Heart left ventricle (tissue), 16 donors: ENCODE measurements at places on chromosomes 11 and 22.

GRCh38 chr11:128894685-128895084 is 3.5 kb downstream of the KCNJ5 start:
- peaks cover 53% of the 10 kb centered on the region for H3K4me1 ChIP-seq
- peak; percentile 86 for DNase-seq
- no peaks in the 10 kb centered on the region for H3K36me3 ChIP-seq
- no peaks in the 10 kb centered on the region for H3K27me3 ChIP-seq
- peak overlapping the region; percentile 66 for H3K27ac ChIP-seq

- peak overlapping the region; percentile 62 for H3K4me3 ChIP-seq
- H3K4me1 ChIP-seq, result peaks cover 16% of the 10 kb centered on the region
- H3K27me3 ChIP-seq, result no peaks in the 10 kb centered on the region
- no peak overlapping the region for H3K27ac ChIP-seq
- H3K36me3 ChIP-seq, result no peaks in the 10 kb centered on the region
Measured at GRCh38 chr22:31497148-31497938, 1.0 kb downstream of the SFI1 start.

DNA sequence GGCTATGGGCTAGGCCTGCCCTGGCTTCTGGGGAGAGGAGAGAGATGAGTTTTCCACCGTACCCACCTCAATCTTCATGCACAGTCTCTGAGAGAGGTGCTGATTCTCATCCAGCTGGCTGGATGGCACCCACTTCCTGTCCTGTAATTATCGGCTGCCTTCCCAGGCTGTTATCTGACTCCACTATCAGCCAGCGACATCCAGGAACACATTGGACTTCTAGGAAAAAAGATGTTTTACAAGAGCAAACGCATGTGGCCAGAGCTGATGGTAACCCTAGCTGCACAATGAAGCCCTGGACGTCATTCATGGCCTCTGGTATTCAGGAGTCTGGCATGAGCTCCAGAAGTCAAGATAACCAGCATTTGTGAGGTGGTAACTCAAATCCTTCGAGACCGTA is 137.4 kb downstream of the EHF start:
- H3K36me3 ChIP-seq, result no peaks in the 10 kb centered on the region
- no peaks in the 10 kb centered on the region for H3K27me3 ChIP-seq

DNA sequence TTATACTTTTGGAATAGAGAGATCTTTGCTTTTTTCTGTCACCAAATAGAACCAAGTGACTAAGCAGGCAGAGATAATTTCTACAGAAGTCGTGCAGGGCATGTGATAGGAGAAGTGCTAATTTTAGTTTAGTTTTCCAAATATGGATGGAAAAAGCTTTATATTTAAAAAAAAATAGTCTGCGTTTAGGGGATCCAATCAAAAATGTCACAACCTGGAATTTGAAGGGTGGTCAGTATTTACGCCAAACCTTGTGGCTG is 165.7 kb downstream of the LDLRAD3 start:
- H3K4me1 ChIP-seq, result peaks cover 11% of the 10 kb centered on the region
- no peak overlapping the region for H3K27ac ChIP-seq
- no peaks in the 10 kb centered on the region for H3K36me3 ChIP-seq
- no peak overlapping the region for H3K4me3 ChIP-seq
- no peaks in the 10 kb centered on the region for H3K27me3 ChIP-seq
- no peak for DNase-seq

DNA sequence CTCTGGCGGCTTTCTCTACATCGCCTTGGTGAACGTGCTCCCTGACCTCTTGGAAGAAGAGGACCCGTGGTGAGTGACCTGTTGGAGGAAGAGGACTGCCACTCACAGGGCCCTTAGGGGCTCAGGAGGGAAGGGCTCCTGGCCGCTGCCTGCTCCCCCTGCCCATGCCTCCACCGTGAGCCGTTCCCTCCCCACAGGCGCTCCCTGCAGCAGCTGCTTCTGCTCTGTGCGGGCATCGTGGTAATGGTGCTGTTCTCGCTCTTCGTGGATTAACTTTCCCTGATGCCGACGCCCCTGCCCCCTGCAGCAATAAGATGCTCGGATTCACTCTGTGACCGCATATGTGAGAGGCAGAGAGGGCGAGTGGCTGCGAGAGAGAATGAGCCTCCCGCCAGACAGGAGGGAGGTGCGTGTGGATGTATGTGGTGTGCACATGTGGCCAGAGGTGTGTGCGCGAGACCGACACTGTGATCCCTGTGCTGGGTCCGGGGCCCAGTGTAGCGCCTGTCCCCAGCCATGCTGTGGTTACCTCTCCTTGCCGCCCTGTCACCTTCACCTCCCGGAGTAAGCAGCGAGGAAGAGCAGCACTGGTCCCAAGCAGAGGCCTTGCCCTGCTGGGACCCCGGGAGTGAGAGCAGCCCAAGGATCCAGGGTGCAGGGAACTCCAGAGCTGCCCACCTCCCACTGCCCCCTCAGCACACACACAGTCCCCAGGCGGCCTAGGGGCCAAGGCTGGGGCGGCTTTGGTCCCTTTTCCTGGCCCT is 6.9 kb downstream of the SLC39A13 start:
- no peak overlapping the region for H3K4me3 ChIP-seq
- H3K36me3 ChIP-seq, result peaks cover 76% of the 10 kb centered on the region
- peak overlapping the region; percentile 92 for H3K27ac ChIP-seq
- H3K4me1 ChIP-seq, result peaks cover 18% of the 10 kb centered on the region
- no peaks in the 10 kb centered on the region for H3K27me3 ChIP-seq

GRCh38 chr11:59417023-59417422 is 9.2 kb downstream of the OR5A2 start:
- no peak overlapping the region for H3K27ac ChIP-seq
- H3K4me1 ChIP-seq, result no peaks in the 10 kb centered on the region
- no peaks in the 10 kb centered on the region for H3K36me3 ChIP-seq
- no peak overlapping the region for H3K4me3 ChIP-seq

GRCh38 chr11:130465263-130465662 is 16.8 kb downstream of the ADAMTS15 start:
- peaks cover 76% of the 10 kb centered on the region for H3K36me3 ChIP-seq
- no peak overlapping the region for H3K4me3 ChIP-seq
- peaks cover 4% of the 10 kb centered on the region for H3K4me1 ChIP-seq
- DNase-seq, result no peak

DNA sequence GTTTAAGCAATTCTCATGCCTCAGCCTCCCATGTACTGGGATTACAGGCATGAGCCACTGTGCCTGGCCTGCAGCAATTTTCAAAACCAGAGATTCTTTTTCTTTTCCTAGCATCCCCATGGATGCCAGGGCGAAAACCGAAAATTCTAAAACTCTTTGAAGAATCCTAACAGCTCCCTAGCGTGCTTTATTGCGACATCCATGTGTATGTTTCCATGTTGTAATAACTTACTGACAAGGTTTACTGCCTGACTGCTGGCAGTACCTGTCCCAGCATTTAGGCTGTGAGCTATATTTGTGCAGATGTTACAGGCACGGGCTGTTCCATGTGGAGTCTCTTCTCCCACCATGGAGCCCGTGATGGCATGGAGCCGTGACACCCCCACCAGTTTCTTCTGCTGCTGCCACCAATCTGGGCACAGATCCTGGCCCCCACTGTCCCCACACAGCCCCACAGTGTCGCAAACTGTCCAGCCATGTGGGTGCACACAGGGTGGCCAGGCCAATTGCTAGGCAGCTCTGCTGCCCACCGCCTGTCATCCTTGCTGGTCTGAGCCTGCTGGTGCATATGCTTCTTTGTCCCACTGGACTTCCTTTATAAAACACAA is 7.1 kb upstream of the TAB1 start:
- no peaks in the 10 kb centered on the region for H3K27me3 ChIP-seq
- no peak for DNase-seq
- no peaks in the 10 kb centered on the region for H3K36me3 ChIP-seq
- no peak overlapping the region for H3K4me3 ChIP-seq
- H3K4me1 ChIP-seq, result no peaks in the 10 kb centered on the region

DNA sequence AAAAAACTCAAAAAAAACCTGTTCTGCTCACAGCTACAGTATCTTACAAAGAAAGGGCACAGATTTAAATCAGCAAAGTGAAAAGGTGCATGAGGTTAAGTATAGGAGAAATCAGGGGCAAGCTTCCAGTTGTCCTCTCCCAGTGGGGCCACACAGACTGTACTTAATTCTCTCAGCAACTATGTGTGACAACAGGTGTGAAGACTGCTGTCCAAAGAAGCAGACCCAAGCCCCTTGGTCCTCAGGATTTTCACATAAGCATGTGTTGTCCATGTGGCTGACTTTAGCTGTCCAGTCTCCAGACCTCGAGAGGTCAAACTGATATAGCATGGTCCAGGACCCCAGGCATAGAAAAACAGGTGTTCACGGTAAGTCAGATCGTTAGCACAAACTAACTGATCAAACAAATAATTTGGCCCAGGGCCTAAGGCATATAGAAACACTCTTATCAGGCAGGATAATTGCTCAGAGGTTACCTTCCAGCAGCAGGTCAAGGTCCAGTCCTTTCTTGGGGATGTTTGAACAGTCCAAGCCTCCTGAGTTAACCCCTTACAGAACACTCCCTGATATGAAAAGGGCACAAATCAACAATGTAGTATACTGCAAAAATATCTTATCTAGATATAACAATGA is 21.1 kb upstream of the CSTF3 start:
- DNase-seq, result no peak
- H3K4me1 ChIP-seq, result no peaks in the 10 kb centered on the region
- no peak overlapping the region for H3K4me3 ChIP-seq
- H3K27ac ChIP-seq, result no peak overlapping the region
- H3K27me3 ChIP-seq, result no peaks in the 10 kb centered on the region
- H3K36me3 ChIP-seq, result no peaks in the 10 kb centered on the region

DNA sequence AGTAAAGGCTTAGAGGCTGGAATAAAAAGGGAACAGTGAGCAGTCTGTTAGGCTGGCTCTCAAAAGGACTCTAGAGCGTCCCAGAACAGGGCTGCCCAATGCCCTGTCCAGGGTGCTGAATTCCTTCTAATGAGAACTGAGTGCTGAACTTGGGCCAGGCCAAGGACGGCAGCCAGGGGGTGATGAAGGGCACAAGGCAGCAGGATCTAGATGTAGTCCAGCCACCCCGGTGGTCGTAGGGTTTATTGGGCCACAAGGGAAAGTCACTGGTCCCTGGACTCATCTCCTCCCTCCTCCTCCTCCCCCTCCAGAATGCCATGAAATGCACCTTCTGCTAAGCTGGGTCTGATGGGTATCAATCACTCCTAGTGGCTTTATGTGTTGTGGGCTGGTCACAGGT is 19.2 kb downstream of the NPTXR start:
- H3K27ac ChIP-seq, result no peak overlapping the region
- no peaks in the 10 kb centered on the region for H3K4me1 ChIP-seq
- no peaks in the 10 kb centered on the region for H3K27me3 ChIP-seq
- no peak overlapping the region for H3K4me3 ChIP-seq
- DNase-seq, result peak; percentile 65

DNA sequence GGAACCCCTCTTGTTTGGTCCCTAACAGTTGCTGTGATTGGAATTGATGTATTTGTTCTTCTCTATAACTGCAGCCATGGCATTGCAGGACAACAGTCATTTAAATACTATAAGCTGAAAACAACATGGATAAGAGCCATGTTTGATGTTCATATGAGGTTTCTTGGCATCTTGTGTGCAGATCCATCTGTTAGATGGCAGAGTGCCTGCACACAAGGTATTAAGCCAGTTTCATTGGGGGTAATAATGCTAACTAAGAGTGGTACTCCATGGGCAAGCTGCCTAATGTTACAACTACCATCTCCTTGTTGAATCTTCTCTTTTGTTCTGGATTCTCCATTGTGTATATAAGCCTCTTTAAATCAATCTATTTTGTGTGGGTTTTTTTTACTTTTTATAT is 206.0 kb upstream of the CHORDC1 start:
- no peak for DNase-seq
- no peaks in the 10 kb centered on the region for H3K36me3 ChIP-seq
- H3K27me3 ChIP-seq, result no peaks in the 10 kb centered on the region

DNA sequence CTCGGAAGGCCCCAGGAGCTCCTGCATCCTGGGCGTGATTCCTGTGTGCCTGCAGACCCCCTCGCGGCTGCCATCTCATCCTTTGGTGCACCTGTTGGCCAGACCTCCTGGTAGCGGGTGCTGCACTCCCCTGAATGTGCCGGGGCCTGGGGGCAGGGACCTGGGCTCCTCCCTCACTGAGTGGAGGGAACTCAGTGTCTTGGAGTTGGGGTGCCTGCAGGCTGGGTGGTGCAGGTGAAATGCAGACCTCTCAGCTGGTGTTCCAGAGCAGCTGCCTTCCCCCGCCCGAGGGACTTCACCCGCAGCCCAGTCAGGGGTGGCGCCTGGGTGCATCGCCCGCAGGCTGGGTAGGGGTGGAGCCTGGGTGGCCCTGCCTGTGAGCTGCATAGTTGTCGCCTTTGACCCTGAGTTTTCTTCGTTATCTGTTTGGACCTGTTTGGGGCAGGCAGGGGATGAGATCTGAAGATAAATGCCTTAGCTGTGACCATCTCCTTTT is 31.4 kb downstream of the LRP5 start:
- H3K4me3 ChIP-seq, result no peak overlapping the region
- peaks cover 18% of the 10 kb centered on the region for H3K4me1 ChIP-seq
- peaks cover 4% of the 10 kb centered on the region for H3K36me3 ChIP-seq

DNA sequence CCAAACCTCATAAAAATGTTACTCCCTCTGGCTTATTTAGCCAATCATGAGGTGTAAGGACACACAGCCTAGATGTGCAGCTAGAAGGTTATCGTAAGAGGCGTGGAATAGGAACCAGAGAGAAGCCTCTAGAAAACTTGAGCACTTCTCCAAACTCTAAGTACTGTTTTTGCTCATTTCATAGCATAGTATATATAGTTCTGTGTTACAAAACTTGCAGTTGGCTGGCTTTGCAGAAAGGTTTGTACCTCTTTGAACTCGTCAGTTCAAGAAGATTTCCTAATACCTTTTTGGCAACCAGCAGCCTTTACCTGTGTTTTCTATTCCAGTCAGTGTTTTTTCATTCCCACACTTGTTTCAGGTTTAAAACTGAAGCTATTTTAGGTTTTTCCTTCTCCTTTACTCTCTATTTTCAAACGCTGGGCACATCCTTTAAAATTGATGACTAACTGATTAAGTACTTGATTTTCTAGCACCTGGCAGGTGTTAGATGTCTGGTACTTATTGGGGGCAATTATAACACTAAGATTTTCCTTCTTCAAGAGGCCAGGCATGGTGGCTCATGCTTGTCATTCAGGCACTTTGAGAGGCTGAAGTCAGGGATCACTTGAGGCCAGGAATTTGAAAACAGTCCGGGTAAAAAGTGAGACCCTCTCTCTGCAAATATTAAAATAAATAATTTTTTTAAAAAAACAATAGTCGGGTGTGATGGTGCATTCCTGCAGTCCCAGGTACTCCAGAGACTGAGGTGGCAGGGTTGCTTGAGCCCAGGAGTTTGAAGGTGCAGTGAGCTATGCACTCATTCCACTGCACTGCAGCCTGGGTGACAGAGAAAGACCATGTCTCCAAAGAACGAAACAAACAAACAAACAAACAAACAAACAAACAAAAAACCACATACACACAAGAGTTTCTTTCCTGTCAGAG is 125.2 kb downstream of the LRRC4C start:
- no peaks in the 10 kb centered on the region for H3K27me3 ChIP-seq
- no peak overlapping the region for H3K27ac ChIP-seq
- DNase-seq, result no peak
- no peaks in the 10 kb centered on the region for H3K4me1 ChIP-seq
- H3K36me3 ChIP-seq, result no peaks in the 10 kb centered on the region
- no peak overlapping the region for H3K4me3 ChIP-seq
